ENCODE measurements at places on chromosomes 12 and 14.

DNA sequence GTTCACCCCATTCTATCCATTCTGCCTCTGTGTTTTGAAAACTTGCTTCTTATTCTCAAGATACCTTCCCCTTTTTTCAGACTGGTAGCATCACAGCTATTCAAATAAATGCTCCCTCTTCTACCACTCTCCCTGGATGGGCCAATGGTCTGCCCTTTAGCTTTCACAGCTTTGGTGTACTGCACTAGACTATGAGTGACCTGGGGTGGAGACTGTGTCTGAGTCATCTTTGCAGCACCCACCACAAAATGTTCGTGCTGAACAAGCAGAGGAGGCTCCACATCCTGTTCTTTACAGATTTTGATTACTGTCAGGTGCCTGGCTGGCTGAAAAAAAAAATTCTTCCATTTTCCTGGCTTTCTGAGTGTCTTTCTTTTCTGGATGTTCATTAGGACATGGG, 1104.1 kb upstream of the TMEM132C start:
- peak; percentile 81 for DNase-seq

DNA sequence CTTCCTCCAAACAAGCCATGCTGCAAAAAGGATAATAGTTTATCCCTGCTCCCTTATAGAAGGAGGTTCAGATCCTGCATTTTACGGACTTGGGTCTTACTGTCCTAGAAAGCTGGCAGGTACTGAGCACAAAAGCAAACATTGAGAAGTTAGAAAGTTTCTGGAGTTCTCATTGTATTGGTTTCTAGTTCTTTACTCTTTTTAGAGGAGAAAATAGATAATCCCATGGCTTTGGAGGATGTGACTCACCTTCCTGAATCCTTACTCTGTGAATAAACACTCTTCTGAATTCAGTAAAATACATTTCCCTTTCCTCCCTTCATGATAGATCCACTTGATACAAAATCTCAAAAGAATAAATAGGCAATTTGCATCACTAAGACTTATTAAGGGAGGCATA, 188.9 kb downstream of the NPAS3 start:
- peak; percentile 5 for DNase-seq

DNA sequence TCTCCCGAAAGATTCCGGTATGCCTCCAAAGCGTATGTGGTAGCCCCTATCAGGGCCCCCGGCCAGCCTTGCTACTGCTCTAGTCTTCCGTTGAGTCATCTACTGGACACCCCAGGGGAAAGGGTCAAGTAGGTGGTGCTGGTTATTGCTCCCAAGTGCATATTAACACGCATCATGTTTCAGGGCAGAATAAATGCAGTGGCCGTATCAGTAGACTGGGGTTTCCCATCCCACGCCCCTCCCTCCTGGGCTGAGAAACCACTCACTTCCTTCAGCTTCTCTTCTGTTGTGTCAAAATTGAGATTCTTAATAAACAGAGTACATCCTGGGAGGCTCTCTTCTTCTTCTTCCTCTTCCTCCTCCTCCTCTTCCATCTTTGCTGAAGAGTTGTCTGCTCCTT, 39.3 kb downstream of the RBM19 start:
- no peak for DNase-seq

- no peak for DNase-seq
Observed at GRCh38 chr12:54416687-54417603, 2.1 kb downstream of the ITGA5 start.

- DNase-seq, result no peak
Observed at GRCh38 chr14:89121968-89122620, 294.9 kb downstream of the FOXN3 start.

- peak; percentile 73 for DNase-seq
Observed at GRCh38 chr12:71799106-71799505, 40.5 kb upstream of the TBC1D15 start.

- DNase-seq, result no peak
Observed at GRCh38 chr12:51873251-51873994, 14.5 kb upstream of the ANKRD33 start.

DNA sequence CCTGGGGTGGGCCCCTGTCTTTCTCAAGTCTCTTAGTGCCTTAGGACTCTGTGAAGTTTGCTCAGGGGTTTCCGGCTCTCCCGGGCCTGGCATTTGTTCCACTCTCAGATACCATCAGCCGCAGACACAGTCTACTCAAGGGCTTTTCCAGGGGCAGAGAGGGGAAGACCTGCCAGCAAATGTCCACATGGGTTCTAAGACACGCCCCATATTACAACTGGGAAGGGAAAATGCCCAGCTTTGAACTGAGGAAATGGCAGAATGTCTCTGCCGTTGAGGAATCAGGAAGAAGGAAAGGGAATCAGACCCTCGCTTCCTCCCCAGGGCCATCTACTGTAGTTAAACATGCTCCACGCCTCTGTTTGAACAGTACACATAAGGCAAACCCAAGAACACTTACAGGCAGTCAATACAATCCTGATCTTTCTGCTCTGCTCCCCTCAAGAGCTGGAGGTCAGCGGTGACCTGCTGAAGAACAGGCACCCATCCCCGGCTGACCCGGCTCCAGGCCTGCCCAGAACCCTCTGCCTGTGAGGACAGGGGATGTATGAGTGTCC, 7.9 kb downstream of the CCDC85C start:
- DNase-seq, result no peak

- DNase-seq, result no peak
Observed at GRCh38 chr14:89344920-89345254, 72.1 kb downstream of the FOXN3 start.

DNA sequence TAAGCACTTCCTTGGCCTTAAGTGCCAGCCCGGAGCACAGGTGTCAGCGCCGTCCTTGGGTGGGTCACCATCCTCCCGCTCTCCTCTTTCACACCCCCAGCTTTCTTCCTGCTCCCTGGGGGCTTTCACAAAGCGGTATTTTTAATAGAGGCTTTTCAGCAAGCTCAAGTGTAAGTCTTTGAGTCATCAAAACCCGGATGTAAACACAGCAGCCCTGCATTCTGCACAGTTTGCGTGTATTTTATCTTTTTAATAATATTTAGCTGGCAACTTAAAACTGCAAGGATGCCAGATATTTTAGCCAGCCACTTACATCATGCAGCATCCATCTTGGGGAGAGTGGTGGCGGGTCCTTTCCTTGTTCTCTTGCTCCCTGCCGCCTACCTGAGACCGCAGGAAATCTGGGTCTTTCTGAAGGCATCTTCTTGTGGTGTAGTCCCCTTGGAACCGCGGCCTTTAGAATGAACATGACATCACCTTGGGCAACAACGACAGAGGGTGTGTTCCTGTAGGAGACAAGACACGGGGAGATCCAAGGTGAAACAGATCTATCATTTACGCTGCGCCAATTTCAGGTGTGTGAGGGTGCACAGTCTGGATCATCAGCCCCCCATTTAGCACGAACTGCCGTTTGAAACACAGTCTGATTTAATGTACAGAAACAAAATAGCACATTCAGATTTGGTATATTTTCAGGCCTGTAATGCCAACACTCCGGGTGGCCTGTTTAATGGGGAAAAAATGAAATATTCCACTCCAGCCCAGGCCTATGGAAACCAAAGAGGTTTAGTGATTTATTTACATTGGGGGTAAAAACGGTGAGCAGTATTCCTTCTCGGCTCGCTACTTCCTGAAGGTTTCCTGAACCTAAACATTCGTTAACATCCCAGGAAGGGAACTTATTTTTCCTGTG, 12.5 kb upstream of the IRF2BPL start:
- peak; percentile 89 for DNase-seq

DNA sequence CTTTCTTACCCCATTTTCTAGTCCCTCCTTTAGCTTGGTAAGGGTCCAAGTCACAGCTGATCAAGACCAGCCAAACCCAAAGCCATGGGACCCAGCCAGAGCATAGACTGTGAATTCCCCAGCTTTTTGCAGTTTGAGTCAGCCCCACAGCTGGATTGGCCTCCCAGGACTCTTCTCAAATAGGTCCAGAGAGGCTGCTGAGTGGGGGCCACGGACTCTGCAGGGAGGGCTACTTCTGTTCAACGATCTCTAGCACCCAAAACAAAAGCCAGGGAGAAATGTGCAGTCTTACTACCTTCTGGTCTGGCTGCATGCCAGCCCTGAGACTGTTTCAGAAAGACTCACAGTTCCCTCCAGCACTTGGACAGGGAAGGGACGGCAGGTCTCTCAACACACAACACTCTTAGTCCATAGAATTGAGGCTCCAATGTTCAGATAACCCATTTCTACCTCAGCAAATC, 1.6 kb downstream of the VDR start:
- peak; percentile 76 for DNase-seq

DNA sequence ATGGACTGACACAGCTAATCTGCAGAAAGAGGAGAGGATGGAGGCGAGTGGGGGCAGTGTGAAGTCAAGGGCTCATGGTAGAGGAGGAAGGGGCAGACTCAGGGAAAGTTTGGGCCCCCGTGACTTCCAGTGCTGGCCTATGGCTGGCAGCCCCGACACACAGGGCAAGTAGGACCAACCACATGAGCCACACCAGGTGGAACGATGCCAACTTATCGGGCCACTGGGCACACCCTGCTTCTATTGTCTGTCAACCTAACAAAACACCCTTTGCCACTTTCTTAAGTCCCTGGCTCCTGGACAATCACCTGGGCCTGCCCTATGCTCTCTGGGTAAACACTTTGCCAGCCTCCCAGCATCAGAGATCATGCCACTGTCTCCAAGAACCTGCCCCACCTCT, 65.2 kb upstream of the PSMC1 start:
- no peak for DNase-seq

GRCh38 chr14:45135659-45136395, at the start of gene FANCM:
Gene FANCM, plus strand, starts transcription at chr14:45135930. Its CDS starts 102 bp downstream, at chr14:45136032.
- DNase-seq, result peak; percentile 97

DNA sequence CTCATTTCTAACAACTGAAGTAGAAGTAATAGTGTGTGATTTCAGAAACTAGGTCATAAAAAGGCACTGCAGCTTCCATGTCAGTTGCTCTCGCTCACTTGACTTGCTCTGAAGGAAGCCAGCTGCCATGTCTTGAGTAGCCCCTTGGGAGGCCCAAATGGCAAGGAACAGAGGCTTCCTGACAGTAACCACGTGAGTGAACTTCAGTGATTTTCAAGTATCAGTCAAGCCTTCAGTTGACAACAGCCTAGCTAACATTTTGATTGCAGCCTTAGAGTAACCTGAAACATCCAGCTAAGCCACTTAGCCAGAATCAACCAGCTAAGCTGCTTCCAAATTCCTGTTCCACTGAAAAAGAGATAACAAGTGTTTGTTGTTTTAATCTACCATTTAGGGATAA, 26.7 kb downstream of the TOGARAM1 start:
- no peak for DNase-seq

GRCh38 chr12:73414926-73415325, 1122.7 kb upstream of the ATXN7L3B start:
- no peak for DNase-seq

DNA sequence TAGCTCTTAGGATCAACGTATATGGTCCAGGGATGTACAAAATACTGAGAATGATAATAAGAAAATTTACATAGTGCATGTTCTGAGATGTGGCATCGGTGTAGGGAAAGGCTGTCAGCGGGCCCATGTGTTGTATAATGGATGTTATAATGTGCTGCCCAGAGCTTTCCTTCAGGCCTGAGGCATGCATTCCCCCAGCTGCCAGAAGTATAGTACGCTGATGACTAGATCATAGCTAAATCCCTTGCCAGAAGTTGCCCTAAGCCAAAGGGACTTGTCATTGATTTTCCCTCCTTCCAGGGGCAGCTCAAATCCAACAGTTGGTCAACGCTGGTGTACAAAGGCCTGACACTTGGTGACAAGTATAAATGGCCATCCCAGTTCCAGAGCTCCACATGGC, 6.5 kb upstream of the OR11G2 start:
- no peak for DNase-seq

DNA sequence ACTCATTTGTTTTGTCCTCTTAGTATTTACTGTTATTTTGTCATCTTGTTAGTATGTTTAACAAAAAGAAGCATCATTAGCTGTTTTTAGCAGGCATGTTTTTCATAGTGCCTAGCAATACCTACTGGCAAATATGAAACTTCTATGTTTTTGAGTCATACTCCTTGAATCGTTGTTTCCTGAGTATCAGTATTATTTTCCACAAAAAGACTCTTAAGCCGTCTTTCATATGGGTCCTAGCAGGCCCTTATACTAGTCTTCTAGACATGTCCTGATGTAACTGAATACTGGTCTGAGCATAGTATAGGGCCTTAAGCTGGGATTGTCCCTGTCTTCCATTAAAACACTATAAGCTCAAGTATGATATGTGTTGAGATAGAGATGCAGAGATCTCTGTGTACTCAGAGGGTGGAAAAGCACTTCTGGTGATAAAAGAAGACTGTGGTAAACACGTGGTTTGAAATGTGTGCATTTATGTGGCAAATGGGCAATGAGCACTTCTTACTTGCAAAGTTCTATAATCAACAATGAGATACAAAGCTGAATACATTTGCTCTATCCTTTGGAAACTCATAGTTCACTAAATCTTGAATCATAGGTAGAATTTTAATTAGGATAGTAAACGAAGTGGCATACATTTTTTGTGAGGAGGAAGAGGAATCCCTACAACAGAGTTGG, 348.8 kb downstream of the PDZRN4 start:
- DNase-seq, result no peak

DNA sequence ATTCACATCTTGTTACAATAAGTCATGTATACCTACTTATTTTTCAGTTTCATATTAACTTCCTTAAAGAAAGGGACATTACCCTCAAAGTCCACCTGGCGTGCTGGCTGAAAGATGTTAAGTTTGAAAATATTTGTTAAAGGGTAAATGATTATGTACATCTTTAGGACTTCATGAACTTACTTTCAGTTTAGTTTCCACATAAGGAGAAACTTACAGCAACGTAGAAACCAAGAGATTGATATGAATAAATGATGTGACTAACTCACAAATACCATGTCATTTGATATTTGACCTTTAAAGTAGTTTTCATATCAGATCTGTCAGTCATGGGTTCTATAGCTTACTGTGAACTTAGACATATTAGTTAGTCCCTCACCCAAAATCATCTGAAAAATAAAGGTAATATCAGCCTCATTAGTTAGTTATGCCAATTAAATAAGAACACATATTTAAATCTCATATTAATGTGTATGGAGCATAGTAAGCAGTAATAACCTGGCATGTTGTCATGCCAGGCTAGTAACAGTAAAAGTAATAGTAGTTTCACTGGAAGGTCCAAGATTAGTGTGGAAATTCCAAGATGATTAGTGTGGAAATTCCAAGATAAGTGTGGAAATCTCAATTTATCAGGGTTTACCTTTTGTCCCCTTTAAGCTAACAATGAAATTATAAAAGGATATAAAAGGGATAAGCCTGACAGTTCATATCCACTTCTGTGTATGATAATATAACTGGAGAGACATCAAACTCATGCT, 1.9 kb upstream of the CLEC2D start:
- no peak for DNase-seq

DNA sequence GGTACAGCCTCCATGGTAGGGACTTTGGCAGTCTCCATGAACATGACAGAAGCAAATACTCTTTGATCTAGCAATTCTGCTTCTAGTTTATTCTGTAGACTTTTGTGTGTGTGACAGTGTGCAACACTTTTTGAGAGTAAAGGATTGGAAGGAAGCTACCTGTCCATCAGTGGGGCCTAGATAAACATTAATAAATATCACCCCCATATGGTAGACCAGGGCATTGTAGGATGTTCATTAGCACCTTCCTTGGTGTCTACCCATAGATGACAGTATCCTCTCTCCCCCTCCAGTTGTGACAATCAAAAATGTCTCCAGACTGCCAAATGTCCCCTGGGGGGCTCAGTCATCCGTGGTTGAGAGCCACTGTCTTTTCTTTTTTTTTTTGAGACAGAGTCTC, 10.8 kb downstream of the SNRNP35 start:
- no peak for DNase-seq

Data from EH (cell line).